ENCODE measurements at places on chromosomes 3 and 15.

DNA sequence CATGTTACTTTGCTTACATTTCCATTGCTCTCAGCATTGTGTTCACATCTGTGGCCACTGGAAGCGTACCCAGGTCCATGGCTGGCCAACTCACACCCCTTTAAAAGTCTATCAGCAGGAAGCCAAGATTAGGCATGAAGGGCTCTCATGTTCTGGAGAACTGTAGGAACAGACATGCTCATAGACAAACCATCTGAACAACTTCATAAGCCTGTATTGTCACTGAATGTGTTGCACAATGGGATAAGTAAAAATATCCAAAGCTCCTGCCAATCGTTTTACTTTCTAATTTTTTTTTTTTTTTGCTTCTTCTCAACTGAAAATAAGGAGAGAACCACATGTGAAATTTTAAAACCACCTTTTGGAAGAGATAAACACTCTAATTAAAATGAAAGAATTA is 6.4 kb downstream of the RPLP1 start:
- no peak for DNase-seq

- DNase-seq = no peak
Observed at GRCh38 chr15:80384432-80384831, 19.8 kb upstream of the ARNT2 start.

DNA sequence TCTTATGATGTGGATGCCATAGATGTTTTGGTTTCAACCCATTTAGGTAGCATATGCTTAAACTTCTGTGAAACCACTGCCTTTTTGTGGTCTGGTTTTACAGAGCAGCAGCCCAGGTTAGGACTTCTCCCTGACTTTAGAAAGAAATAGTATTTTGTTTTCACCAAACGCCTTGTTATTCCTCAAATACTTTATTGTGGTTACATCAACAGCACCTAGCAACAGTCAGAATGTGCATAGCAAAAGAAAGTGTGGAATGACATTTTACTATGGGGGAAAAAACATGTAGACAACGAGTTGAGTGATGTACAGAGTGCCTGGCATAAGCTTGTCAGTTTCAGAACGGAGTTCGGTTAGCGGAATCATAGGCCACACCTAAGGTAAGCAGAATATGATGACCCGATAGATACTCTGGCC is 159.2 kb downstream of the TPRG1 start:
- DNase-seq = no peak

DNA sequence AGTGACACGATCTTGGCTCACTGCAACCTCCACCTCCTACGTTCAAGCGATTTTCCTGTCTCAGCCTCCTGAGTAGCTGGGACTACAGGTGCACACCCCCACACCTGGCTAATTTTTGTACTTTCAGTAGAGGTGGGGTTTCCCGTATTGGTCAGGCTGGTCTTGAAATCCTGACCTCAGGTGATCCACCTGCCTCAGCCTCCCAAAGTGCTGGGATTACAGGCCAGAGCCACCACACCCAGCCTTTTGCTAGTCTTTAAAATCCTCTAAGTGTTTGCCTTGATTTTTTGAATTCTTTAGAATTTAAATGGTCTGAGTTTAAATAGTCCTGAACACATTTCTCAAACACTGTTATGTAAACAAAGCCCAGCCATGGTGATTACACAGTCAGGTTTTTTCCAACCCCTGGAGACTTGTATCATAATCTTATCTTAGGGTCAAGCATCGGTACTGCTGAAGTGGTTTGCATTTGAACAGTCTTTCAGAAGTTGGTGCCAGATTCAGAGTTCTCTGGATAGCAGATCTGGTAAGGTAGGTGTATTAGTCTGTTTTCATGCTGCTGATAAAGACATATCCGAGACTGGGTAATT is 28.2 kb upstream of the PIAS1 start:
- DNase-seq = no peak

GRCh38 chr15:31106495-31107300 is 5.2 kb upstream of the TRPM1 start:
- no peak for DNase-seq

DNA sequence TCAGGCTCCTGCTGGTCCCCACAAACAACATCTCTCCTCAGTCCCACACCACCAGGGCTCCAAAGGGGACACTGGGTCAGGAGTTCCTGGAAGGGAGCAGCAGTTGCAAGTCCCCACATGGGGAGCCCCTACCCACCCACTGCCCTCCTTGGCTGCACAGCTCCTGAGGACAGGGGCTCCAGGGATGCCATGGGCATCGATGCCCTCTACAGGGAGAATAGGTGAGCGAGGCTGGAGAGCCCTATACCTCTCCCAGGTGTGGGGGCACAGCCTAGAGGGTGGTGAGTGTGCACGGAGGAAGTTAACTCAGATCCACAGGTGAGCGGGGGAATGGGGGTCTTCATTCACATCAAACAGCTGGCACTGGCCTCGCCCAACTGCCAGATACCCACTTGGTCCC is 141.2 kb upstream of the LINGO1 start:
- DNase-seq = no peak

- no peak for DNase-seq
Observed at GRCh38 chr15:83250781-83251180, 33.7 kb downstream of the BNC1 start.

- no peak for DNase-seq
Observed at GRCh38 chr3:130699765-130700164, 46.9 kb downstream of the PIK3R4 start.

- DNase-seq = no peak
Observed at GRCh38 chr3:79414035-79414434, 353.8 kb downstream of the ROBO1 start.

GRCh38 chr3:99681512-99681911 is 43.1 kb downstream of the COL8A1 start:
- no peak for DNase-seq

GRCh38 chr3:71069797-71070196 is 513.7 kb downstream of the FOXP1 start:
- DNase-seq = no peak

DNA sequence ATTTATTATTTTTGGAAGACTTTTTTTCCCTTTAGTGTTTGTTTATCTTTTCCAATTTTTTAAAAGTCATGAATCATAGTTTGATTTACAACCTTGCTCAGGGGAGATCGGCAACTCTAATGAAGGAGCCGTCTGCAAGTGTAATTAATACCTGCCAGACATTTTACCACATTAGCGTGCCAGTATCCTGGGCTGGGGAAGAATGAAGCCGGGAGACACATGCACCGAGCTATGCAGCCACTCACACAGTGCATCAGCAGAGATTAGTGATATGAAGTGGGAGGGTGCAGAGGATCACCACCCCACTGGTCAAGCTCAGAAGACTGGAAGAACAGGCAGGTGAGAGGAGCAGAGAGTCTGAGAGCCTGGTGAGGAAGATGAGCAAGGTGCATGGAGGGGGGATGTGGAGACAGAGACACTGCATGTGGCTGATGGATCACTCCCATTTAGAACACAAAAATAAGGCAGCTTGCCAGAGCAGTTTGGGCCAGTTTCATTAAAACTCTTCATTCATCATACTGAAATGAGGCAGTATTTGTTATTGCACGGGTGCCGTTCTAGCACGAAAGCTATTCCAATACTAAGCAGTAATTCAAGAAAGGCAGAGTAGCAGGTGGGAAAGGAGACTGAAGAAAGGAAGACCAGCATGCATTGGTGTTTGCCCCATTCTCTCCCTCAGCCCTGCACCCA is 821.6 kb downstream of the TUSC7 start:
- DNase-seq = no peak

GRCh38 chr15:99953886-99954285 is 220.6 kb upstream of the LYSMD4 start:
- DNase-seq = no peak

DNA sequence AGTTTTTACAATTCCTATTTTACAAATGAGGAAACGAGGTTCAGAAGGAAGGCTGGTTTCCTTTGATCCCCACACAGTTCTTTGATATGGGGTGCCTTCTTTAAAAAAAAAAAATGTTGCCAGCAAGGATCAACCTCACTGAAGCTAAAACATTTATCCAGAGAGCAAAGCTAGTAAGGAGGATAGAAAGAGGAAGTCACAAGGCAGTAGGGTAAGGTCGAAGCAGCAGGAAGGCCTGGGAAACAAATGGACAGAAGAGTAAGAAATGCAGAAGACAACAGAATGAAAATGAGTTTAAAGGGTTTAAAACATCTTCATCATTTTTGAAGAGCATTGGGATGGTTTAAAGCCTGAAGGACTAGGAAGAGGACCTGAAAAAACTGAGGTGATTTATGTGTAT is 30.6 kb upstream of the CP start:
- DNase-seq = no peak

- no peak for DNase-seq
Observed at GRCh38 chr15:52783929-52784798, 6.0 kb downstream of the ONECUT1 start.

- no peak for DNase-seq
Observed at GRCh38 chr15:50071551-50072258, 47.3 kb downstream of the ATP8B4 start.

GRCh38 chr15:53197426-53197839 is 407.3 kb upstream of the ONECUT1 start:
- DNase-seq = peak; percentile 38

DNA sequence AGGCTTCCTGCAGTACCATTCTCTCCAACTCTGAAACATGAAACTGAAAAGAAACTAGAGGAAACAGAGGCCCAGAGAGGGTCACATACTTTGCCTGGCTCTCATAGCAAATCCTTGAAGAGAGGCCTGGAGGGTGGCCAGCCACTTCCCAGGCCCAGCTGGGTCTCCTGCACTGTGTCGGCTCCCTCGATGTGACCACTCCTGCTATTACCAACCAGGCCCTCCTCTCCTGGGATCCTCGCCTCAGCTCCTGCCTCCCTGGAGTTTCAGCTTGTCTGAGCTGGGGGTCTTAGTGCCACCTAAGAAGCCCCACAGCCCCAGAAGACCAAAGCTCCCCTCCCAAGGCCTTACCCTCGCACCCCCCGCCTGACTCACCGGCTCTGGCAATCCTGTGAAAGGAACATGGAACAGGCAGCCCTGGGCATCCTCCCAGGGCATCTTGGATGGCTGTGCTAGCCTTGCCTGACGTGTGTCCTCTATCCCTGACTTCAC is 4.6 kb downstream of the LOXL1 start:
- DNase-seq = no peak

DNA sequence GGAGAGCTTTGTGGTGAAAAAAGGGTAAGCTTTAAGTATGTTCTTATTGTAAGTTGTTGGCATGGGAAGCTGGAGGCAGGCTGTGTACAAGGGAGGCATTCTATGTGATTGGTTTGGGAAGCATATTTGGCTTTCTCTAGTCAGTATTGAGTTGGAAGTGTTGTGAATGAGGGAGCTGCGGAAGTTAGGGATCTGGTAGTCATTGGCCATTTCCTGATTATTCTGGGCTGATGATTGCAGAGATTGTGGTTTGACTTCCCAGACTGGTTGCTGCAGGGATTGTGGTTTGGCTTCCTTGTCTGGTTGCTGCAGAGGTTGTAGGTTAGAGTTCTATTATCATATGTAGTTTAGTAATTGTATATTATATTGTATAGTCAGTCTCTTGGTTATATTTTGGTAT is 21.0 kb downstream of the STXBP5L start:
- no peak for DNase-seq

GRCh38 chr3:27752926-27753325 is 30.8 kb upstream of the EOMES start:
- DNase-seq = no peak

- DNase-seq = no peak
Observed at GRCh38 chr3:127143172-127143571, 49.8 kb upstream of the PRR23E start.

GRCh38 chr3:181839039-181839915 is 127.6 kb downstream of the SOX2 start:
- no peak for DNase-seq

DNA sequence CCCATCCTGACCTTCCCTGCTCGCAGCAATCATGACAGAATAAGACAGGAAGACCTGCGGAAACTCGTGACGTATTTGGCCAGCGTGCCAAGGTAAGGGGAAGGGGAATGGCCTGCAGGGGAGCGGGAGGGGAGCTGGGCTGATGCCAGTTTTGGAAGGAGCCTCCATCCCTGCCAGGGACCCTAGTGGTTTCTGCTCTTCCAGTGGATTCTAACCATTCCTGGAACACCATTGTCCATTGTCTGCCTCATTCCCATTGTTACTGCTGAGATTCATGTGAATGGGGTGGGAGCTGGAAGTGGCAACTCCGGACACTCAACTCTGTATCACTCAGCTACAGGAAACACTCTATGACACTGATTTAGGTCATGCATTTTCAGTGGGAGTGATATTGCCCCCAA is 242.9 kb upstream of the ROPN1 start:
- DNase-seq = no peak

- no peak for DNase-seq
Observed at GRCh38 chr3:94305835-94306611, 243.2 kb downstream of the NSUN3 start.

DNA sequence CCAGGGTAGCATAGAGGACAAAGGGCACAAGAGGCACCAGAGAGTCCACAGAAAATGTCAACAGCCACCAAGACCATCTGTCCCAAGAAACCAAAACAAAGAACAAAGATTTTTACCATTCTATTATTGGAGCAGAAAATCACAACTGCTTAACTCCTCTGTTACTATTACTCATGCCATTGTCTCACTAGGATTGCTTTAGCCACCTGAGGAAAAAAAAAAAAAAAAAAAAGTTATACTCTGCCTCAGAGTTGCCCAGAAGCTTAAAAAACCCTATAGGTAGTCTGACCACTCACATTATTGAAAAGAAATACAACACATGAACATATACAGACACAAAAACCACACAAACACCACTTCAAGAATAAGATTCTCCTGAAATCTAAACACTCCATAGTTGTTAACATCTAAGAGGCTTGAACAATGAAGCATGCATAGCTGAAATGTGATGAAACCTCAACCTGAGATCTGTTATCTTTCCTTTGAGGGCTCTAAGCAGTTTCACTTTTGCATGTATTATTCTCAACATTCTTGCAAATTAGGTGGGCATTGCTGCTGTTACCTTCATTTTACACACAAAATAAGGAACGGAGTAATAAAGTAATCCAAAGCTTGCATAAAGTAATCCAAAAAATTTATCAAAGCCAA is 85.4 kb downstream of the IGSF11 start:
- DNase-seq = no peak

- no peak for DNase-seq
Observed at GRCh38 chr3:31968369-31968926, 12.6 kb downstream of the OSBPL10 start.

- DNase-seq = no peak
Observed at GRCh38 chr3:14113965-14114635, 10.6 kb downstream of the CHCHD4 start.

- DNase-seq = no peak
Observed at GRCh38 chr3:175127075-175127662, 268.0 kb downstream of the NAALADL2 start.

GRCh38 chr3:82001276-82001923 is 240.0 kb upstream of the GBE1 start:
- no peak for DNase-seq

- DNase-seq = no peak
Observed at GRCh38 chr3:190056742-190057141, 64.0 kb downstream of the P3H2 start.
